ENCODE measurements at places on chromosomes 13 and 19.

DNA sequence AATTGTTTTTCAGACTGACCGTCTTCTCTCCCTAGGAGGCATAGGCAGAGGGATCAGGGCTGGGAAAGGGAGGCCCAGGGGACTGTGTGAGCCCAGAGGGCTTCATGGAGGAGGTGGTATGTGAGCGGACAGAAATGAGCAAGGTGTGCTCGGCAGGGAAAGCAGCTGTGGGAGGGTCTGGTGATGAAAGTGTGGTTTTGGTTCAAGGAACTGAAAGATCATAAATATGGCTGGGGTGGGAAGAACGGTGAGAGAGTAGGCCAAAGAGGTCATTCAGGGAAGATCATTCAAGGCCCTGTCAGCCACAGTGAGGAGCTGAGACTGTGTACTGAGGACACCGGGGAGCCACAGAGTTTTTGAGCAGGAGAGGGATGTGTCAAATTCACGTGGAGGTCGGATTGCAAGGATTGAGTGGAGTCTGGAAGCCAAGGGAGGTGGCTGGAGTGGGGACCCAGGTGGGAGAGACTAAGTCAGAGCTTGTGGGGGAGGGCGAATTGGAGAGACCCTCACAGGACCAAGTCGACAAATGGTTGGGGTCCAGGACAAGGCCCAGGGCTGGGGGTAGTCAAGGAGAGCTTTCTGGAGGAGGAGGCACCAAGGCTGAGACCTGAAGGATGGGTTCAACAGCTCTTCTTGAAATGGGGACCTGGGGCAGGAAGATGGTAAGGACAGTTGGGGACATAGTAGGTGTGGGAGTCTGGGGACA lies 7.6 kb downstream of the PLD3 start:
- no peak for DNase-seq

DNA sequence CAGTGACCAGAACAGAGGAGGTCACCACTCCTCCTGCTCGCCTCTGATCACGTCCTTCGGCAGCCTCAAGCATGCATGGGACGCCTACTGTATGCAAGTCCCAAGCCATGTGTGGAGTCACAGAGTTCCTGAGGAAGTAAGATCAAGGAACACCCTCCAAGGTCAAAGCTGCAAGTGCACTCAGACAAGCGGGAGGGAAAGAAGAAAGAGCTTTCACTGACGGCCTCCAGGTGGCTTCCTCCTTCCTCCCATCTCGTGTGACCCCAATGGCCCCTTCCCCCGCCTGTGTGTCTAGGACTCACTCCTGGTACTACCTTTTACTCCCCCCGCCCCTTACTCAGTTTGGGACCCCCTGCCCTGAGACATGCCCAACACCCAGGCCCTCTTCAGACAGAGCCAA lies 6.1 kb downstream of the HAUS8 start:
- no peak for DNase-seq

GRCh38 chr13:34144142-34144541 lies 326.2 kb downstream of the RFC3 start:
- DNase-seq: no peak

GRCh38 chr13:46621792-46622629 lies 69.0 kb downstream of the LRCH1 start:
- DNase-seq: no peak

GRCh38 chr19:17778251-17778967 lies 16.5 kb upstream of the B3GNT3 start:
- no peak for DNase-seq

DNA sequence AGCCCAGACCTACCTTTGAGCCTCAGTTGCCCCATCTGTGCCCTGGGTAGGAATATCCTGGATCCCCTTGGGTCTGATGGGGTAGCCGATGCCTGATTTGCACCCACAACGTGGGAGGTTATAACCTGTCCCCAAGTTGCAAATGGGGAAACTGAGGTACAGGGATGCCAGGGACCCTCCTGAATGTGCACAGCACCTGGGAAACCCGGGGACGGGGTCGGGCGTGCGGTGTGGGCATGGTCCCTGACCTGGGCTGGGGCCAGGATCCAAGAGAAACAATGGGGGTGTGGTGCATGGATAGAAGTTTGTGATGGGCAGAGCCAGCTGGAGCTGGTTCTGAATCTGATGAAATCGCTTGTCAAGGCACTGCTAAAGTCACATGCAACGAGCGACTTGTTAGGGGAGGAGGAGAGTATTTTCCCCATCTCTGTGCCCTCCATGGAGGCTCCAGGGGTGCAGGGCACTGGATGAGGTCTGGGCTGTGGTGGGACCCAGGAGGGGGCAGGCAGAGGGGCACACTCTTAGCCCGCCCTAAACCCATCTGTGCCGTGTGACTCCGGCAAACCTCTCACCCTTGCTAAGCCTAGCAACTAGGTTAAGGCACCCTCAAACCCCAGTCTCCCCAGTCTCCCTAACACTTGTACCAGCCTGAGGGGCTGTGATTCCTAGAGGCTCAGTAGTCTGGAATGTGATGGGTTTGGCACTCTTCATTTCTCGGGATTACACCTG lies 749 bp downstream of the GDF15 start:
- no peak for DNase-seq

GRCh38 chr13:111665691-111666095 lies 345.3 kb downstream of the TEX29 start:
- DNase-seq: no peak

- no peak for DNase-seq
These were observed 2.8 kb downstream of the MAST1 start for GRCh38 chr19:12841094-12841493.

DNA sequence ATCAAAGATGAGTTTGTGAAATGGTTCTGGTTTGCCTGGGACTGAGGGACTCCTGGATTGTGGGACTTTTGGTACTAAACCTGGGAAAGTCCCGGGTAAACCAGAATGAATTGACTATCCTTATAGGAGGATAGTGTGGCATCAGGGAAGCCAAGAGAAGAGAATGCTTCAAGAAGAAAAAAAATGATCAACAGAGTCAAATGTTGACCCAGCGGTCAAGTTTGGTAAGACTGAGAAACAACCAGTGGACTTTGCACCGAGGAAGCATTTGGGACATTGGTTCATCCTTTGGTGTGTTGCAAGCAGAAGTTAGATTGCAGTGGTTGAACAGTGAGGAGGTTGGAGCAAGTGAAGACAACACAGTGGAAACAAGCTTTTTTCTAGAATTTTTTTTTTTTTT lies 33.5 kb downstream of the CLEC17A start:
- DNase-seq: no peak

Data from stimulated activated CD8-positive, alpha-beta memory T cell treated with anti-CD3 and anti-CD28 coated beads, Interleukin-7, amount 100 ng/mL, for 1 hour (primary cell).